Adipocyte (in vitro differentiated cells): ENCODE measurements at places on chromosomes 5 and 9.
A peak's percentile ranks its signal among the peaks of the same experiment; 100 is the strongest.

- no peak for DNase-seq
These were observed 57.4 kb downstream of the SFXN1 start for GRCh38 chr5:175535796-175536195.

GRCh38 chr9:13570068-13570974 lies 290.8 kb upstream of the MPDZ start:
- DNase-seq = peak; percentile 33

DNA sequence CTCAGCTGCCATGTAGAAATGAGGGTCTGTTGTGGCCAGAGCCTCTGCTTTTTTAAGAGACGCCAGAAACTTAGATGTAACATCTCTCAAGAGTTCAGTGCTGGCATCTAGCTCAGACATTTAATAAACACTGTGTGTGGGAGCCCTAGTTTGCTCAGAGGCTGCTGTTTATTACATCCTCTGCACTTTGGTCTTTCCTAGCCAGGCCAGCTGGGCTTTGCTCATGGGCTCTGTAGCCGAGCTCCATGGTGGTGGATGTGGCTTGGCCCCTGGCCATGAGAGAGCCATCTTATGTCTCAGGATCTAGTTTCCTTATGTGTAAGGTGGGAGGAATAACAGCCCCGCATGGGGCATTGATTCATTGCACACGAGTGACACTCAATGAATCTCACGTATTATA lies 30.0 kb downstream of the ARHGEF37 start:
- DNase-seq = no peak

DNA sequence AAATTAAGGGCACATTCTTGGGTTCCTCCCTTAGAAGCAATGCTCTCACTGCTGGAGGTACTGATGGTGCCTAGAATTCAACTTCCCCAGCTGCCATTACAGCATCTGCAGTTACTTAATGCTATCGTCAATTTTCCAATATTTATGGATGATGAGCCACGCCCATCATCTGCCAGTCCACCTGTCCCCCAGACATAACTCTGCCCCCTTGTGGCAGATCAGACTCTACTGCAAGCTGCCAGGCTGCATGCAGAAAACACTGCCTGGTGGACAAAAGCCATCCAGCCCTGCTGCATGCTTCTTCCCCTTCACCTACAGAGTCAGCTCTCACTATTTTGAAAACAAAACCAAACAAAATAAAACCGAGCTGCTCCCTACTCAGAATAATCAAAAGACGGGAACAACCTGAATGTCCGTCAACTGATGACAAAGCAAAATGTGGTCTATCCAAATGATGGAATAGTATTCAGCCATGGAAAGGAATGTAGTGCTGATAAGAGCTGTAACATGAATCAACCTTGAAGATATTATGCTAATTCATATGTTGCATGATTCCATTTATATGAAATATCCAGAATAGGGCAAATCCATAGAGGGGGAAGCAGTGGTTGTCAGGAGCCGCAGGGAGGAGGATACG lies 66.4 kb downstream of the RETREG1 start:
- peak; percentile 40 for DNase-seq

DNA sequence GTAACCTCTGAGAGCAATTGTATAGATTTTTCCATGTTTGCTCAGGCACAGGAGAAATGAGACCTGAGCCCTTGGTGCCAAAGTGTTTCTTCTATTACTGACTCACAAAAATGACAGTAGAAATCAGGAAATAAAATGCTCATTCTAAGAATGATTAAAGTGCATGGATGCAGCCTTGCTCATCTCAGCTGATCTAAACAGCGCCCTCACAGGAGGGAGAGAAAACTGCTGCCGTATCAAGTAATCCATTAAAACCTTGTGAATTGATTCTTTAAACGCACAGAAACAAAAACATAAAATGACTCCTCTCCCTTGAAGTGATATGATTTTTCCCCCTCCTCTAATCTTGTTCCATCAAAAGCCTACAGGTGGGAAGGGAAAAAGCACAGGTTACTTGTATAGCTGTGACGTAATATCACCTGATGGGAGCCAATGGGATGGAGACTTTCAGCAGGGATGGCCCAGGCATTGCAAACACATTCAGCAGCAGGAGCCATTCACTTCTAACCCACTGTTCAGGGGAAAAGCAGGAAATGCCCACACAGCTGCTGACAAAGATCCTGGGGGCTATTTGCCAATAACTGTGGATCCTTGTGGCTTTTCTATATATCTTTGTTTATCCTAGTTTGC lies 76.7 kb downstream of the PLCXD3 start:
- no peak for DNase-seq

DNA sequence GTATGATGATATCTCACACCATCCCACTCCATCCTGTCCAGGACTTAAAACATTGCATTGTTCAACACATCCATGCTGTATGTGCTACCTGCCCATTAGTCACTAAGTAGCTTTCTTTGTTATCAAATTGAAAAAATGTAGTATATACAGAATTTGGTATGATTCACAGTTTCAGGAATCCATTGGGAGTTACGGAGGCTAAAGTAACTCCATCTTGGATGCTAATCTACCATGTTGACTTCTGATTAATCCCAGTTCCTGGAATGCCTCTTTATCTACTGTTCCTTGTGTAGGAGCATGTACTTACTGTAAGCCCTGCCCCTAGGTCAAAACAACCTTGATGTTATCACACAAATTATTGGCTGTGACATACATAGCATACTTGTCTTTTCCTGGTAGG lies 38.9 kb upstream of the FOXB2 start:
- DNase-seq = no peak

GRCh38 chr9:95511952-95512708 lies 4.6 kb downstream of the PTCH1 start:
- peak; percentile 26 for DNase-seq

- DNase-seq = peak; percentile 6
These were observed 100.1 kb upstream of the LRRTM2 start for GRCh38 chr5:138975098-138975847.

DNA sequence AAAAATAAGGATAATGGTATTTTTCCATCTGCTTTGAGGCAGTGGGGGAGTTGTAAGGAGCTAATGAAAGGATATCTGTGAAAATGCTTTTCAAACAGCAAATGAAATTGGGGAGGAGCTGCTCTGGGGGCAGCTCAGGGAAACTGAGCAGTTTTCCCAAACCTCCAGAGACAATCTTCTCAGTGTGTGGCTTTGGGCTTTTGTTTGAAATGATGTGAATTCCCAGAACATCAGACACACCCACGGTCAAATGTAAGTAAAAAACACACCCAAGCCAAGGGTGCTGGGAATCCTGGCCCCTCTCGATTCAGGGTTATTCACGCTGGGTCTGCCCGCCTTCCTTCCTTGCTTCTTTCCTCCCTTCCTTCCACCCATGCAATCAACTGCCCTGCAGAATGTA lies 512.6 kb downstream of the BNC2 start:
- DNase-seq = no peak

GRCh38 chr9:92026206-92027002 lies 76.4 kb upstream of the ROR2 start:
- DNase-seq = no peak

GRCh38 chr5:132099076-132099748 lies 25.6 kb downstream of the CSF2 start:
- DNase-seq = no peak

DNA sequence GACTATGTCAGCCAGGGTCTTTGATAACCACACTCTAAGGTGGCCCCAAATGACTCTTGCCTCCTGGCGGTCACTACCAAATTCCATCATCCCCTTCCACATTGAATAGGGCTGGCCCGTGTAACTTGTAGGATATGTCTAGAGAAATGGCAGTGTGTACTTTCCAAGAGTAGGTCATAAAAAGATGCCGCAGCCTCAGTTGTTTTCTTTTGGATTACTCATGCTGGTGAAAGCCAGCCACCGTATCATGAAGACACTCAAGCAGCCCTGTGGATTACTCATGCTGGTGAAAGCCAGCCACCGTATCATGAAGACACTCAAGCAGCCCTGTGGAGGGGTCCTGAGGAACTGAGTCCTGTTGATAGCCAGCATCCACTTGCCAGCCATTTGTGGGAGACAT lies 172.0 kb upstream of the TBC1D2 start:
- no peak for DNase-seq

GRCh38 chr9:35342221-35342958 lies 147.5 kb upstream of the RUSC2 start:
- DNase-seq = peak; percentile 28

GRCh38 chr5:38745836-38746732 lies 99.7 kb upstream of the OSMR start:
- DNase-seq = peak; percentile 22

DNA sequence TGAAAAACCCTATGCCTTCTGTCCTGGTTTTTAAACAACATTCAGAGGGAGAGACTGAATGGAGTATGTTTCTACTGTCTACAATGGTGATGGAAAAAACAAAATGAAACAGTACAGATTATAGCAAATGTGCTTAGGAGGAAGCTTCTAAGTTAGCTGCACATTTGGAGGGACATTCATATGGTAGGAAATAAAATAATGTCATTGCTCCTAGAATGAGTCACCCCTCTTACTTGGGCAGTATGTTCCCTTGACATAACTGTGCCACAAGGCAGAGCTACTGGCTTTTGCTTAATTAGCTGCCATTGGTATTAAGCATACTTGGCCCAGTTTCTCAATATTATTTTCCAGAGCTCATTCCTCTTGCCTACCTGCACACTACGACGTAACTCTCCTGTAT lies 128.9 kb downstream of the GDNF start:
- DNase-seq = peak; percentile 23
